ENCODE measurements at places on chromosomes 7 and 10.

DNA sequence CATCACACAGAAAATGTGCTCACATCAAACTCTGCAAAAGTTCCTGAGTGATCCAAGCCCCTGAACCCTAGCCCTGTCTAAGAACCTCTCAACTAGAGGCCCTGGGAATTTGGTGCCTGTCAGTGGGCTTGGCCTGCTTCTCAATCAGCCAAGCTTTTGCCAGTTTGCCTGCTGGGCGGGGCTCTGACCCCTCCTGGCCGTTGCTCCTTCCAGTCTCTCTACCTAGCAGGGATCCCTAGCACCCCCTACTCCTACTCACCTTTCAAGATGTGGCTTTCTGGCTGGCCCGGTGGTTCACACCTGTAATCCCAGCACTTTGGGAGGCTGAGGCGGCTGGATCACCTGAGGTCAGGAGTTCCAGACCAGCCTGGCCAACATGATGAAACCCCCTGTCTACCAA, 2.1 kb downstream of the KLRG2 start:
- no peak for DNase-seq

- no peak for DNase-seq
These were observed 65.0 kb downstream of the CACNB2 start for GRCh38 chr10:18205098-18205834.

- no peak for DNase-seq
These were observed 5.4 kb downstream of the CACNB2 start for GRCh38 chr10:18145652-18146051.

DNA sequence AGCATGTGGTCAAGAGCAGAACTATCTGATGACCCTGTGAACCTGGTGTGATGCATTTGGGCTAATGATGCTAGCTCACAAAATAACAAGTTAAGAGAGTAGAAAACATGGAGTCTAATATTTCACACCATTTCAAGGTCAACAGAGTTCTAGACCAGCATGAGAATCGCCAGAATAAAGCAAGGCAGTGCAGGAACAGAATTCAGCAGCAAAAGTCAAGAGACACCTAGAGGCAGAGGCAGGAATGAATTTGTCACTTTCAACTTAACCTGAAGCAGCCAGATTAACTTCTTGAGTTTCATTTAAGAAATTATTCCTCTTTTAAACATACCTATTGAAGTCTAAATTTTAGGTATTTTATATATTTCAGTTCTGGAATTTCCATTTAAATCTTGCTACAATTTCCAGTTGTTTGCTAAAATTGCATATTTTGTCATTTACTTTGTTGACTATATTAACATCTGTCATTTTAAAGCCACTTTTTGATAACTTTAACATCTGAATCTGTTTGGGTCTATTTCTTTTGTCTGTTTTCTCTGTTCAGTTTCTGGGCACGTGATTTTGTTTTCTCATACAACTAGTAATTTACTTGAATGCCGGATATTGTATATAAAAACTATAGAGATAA, 44.2 kb upstream of the PRSS58 start:
- no peak for DNase-seq

GRCh38 chr10:88385601-88386203, 197.4 kb downstream of the RNLS start:
- DNase-seq = peak; percentile 11

Measured in stimulated activated CD4-positive, alpha-beta T cell treated with anti-CD3 and anti-CD28 coated beads, Interleukin-2, amount 100 ng/mL, for 4 hours (primary cell).